ENCODE measurements at places on chromosomes 5 and 9. TPM values are rescaled to one million over a fixed set of nuclear protein-coding genes. Genes with fewer than 3 reads are reported as not detected.

FGF18 gene
- not detected for polyA plus RNA-seq

DNA sequence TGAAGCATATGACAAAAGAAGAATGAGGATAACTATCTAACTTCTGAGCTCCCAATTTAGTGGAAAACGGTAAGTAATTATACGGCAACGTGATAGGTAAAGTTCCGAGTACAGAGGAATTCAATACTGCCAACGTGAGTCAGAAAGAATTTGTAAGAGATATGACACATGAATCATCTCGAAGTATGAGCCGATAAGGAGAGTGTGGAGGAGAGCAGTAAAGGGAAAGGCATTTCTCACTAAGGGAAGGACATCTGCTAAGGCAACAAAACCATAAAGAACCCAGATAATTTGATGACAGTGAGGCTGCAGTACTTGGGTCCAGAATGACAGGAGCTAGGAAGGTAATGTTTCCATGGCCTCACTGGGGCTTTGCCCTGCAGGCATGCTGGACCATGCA, 11.0 kb downstream of the MPDZ start:
- no peak for DNase-seq

PTGS1 gene
- not detected for polyA plus RNA-seq

P4HA2 gene
- polyA plus RNA-seq, result not detected

PCDHGA4 gene
- 0.20 TPM for polyA plus RNA-seq

Data from naive thymus-derived CD4-positive, alpha-beta T cell (primary cell).